ENCODE measurements at places on chromosomes 7 and 10.
A peak's percentile ranks its signal among the peaks of the same experiment; 100 is the strongest.

DNA sequence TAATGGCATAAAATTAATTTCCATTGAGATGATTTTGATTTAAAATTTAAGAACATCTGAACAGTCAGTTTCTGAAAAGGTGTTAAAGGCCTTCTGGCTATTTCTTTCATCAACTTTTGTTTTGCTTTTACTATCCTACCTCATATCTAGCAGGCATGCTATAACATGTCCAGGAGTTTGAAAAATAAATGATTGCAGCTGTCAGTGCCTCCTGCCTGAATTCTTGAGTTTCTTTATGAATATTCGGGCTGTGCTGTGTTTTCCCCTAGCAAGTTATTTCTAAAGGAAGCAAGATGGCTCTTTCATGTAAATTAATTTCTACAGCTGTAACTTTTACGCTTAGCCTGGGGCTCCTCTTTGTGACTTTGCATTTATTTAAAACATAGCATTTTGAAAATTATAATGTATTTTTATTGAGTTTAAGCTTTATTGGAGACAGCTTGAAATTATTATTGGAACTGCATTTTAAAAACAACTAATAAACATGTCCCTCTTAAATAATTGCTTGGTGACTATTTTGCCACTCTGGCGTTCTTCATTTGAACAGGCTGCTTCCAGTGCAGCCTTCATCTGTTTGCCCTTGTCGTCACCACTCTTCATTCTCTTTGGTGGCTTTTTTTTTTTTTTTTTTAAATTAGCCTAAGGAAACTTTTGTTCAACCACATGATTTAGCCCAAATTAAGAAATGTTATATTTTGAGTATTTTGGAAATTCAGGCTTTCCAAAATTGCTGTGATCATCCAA, 1083.4 kb upstream of the LRRN3 start:
- no peak for DNase-seq

- DNase-seq = no peak
These were observed 247.8 kb downstream of the CELF2 start for GRCh38 chr10:11265484-11265883.

- no peak for DNase-seq
These were observed 18.4 kb upstream of the VOPP1 start for GRCh38 chr7:55590517-55591281.

GRCh38 chr7:151648429-151648828, 128.7 kb upstream of the RHEB start:
- DNase-seq = no peak

DNA sequence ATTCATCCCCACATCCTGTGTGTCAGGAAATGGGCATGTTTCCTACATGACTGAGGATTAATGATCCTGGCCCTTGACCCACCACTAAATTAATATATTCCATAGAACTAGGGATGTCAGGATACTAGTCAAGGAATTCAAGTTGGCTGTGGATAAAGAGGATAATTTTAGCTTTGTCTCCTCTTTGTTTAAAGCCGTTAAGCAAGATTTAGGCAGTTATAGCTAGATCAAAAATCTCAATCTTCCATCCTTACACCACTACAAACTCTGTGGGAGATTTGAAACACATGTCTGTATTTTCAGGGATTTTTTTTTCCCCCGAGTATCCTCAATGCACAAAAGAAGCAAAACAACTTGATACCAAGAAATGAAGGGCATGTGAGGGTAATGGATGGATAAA, 417.1 kb downstream of the MAGI2 start:
- no peak for DNase-seq

DNA sequence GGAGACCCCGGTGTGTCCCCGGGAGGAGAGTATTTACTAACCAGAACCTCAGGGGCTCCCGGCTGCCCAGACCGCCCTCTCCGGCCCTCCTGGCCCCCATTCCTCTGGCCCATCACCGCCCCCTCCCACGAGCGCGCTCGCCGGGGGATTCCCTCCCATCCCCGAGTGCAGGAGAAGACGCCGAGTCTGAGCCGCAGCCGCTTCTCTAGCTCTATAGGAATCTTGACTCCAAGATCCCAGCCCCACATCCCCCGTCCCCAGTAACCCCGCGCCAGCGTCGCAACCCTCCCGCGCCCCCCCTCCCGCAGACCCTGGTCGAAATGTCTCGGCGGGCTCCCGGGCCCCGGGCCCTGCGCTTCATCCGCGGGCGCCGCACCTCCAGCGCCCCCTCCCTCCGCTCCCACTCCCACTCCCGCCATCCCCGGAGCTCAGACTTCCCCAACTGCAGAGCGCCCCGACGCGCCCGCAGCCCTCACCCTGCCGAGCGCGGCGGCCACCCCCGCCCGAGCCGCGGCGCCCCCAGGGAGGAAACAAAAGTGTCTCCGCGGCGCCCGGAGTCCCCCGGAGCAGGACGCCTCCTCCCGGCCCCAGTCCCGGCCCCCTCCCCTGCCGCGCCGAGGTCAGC, 541 bp downstream of the ELMO1 start:
- no peak for DNase-seq

DNA sequence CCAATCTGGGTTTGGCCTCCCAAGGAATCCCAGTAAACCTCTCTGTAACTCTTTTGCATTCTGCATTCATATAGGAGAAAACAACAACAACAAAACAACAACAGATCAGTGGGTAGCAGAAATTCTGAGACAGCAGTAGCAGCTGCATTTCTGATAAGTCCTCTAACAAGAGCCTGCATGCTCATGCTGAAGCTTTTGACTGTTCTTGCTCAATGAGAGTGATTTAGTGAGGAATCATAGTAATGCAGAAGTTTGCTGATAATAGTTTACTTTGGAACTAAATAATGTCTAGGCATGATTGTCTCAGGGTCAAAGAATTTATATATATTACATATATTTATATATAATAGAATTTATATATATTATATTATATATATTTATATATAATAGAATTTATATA, 35.2 kb downstream of the BMPER start:
- no peak for DNase-seq

- DNase-seq = no peak
These were observed 23.5 kb upstream of the PDE1C start for GRCh38 chr7:32093415-32094408.

DNA sequence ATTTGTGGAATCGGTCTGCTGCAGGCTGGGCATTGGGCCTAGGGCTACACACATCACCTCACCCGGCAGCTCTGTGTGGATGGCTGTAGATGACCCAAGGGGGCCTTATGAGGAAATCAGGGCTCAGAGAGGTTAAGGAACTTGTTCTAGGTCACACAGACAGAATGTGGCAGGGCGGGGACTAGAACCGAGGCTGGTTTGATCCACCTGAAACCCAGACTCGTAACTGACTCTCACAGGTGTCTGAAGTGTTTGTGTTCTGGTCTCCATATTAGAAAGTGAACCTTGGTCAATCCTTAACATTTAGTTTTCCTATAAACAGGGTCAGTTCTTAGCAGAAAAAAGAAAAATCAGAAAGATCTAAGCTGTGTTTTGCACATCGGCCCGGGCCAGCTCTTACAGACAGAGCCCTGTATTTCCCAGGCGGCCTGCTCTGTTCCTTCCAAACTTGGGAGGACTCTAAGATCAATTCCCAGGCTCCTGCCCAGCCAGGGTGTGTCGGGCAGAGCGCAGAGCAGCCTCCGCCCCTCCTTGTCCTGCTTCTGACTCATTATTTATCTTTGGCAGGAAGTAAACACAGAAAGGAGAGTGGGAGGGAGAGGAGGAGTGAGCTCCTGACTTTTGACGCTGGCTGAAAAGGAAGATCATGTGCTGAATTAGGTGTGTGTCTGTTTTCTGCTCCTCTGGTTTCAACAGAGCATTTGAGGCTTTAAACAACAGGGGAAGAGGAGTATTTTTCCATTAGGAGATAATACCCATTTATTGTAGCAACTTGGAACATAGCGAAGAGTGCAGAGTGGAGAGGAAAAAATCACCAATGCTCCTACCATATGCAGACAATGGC, 74.1 kb downstream of the TACC2 start:
- no peak for DNase-seq

DNA sequence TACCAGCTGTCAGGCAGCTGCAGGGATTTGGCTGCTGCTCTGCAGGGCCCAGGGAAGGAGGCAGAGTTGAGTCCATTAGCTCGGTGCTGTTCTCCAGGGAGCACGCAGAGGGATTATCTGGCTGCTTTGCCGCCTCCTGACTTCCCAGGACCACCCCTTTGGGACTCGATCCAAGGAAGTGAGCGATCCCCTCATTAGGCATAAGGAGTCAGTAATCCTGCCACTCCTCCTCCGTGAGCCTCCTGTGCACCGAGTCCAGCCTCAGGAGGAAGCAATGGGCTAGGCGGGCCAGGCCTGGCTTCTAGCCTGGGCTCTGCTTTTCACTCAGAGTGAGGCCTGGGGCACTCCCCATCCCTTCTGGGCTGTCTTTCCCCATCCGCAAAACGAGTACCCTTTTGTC, 417.9 kb downstream of the RPS24 start:
- DNase-seq = no peak

DNA sequence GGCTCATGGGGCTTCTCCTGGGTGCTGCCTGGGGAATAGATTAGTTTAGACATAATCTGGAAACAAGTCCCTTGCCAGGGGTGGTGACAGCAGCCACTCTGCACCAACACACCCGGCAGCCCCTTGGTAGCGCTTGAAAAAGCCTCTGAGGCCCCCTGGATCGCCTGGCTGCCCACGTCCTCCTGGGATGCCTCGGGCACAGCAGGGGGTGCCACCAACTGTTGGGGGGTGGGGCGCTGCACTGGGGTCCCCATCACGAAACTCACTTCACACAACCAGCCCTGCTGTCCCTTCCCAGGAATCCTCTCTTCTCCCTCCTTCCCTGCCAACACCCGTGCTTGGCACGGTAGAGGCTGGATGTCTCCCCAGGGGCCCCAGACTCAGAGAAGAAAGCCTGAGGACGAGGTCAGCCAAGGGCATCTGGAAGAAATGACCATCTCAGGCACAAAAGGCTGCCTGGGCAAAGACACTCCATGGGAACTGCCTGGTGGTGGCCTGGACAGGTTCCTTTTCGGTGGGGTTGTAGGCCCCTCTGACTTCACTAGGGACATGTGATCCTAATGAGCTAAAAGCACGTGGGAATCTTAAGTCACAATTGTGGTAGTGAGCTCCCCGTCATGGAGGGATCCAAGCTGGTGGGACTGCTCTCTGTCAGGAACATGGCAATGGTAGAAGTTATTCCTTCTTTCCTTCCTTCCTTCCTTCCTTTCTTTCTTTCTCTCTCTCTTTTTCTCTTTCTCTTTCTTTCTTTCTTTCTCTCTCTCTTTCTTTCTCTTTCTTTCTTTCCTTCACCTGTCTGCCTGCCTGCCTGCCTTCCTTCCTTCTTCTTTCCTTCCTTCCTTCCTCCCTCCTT, 11.3 kb downstream of the TMEM270 start:
- DNase-seq = no peak

GRCh38 chr10:50554995-50555568, 68.7 kb downstream of the SGMS1 start:
- no peak for DNase-seq

- no peak for DNase-seq
These were observed 171.9 kb upstream of the SP8 start for GRCh38 chr7:20958572-20958971.

GRCh38 chr10:113854761-113855588, 514 bp downstream of the NHLRC2 start:
- DNase-seq = peak; percentile 44

DNA sequence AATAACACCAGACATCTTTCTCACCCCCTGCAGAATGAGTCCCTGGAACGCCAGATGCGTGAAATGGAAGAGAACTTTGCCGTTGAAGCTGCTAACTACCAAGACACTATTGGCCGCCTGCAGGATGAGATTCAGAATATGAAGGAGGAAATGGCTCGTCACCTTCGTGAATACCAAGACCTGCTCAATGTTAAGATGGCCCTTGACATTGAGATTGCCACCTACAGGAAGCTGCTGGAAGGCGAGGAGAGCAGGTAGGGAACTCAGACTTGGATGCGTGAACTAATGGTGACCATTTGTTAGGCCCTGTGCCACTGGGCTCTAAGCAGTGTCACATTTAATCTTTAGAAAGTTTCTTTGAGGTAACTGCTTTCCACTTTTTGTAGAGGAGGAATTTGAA, 7.1 kb downstream of the VIM start:
- DNase-seq = no peak

DNA sequence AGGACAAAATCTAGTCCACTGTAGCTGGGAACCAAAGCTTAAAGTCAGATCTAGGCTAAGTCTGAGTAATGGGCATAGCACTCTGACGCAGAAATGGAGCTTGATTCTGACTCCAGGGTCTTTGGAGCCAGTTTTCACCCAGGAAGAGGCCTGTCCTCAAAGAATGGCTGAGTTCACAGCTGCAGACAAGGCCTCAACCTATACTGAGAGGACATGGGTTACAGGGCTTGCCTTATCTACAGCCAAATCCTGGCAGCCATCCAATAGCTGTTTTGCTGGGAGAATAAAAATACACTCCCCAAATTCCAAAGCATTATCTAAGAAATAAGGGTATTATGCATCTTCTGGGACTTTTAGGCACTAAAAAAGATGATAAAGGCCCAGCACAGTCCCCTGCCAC, 154.8 kb downstream of the RAPGEF5 start:
- DNase-seq = no peak

DNA sequence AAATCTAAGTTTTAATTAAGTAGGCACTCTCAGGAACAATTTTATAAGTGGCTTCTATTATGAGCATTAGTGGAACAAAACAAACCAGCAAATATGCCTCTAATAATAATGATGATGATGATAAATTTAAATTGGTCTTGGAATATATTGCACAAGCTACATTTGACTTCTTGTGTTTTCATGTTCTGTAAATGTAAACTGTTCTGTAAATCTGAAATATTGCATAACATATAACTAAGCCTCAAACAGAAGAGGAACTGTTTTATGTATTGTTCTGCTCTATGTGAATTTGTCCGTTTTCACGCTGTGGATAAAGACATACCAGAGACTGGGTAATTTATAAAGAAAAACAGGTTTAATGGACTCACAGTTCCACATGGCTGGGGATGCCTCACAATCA, 625.2 kb upstream of the CELF2 start:
- no peak for DNase-seq
